ENCODE measurements at places on chromosomes 16 and 17.

- DNase-seq = no peak
Observed at GRCh38 chr16:68993456-68993855, 112.0 kb upstream of the HAS3 start.

- no peak for DNase-seq
Observed at GRCh38 chr17:33697557-33697956, 404.5 kb upstream of the ASIC2 start.

- peak; percentile 50 for DNase-seq
Observed at GRCh38 chr17:32275060-32276042, 9.7 kb downstream of the RHBDL3 start.

- no peak for DNase-seq
Observed at GRCh38 chr17:42315402-42316156, 27.3 kb downstream of the STAT5A start.

GRCh38 chr16:81489547-81490267 is 45.1 kb downstream of the CMIP start:
- DNase-seq = no peak

DNA sequence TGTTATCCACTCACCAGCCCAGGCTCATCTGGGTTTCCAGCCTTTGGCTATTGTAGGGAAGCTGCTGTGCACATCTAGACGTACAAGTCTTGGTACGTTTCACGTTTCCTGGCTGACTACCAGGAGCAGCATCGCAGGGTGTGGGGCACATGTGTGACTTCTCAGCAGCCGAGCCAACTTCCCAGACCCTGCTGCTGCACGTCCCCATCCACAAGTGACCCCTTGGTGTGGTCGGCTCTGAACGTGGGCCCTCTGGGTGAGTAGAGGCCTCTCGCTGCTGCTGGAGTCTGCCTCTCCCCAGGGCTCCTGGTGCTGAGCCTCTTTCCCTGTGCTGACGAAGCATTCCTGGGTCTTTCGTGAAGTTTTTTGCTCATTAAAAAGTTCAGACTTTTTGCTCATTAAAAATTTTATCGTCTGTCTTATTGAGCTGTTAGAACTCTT is 70.2 kb upstream of the ZNF750 start:
- DNase-seq = no peak

DNA sequence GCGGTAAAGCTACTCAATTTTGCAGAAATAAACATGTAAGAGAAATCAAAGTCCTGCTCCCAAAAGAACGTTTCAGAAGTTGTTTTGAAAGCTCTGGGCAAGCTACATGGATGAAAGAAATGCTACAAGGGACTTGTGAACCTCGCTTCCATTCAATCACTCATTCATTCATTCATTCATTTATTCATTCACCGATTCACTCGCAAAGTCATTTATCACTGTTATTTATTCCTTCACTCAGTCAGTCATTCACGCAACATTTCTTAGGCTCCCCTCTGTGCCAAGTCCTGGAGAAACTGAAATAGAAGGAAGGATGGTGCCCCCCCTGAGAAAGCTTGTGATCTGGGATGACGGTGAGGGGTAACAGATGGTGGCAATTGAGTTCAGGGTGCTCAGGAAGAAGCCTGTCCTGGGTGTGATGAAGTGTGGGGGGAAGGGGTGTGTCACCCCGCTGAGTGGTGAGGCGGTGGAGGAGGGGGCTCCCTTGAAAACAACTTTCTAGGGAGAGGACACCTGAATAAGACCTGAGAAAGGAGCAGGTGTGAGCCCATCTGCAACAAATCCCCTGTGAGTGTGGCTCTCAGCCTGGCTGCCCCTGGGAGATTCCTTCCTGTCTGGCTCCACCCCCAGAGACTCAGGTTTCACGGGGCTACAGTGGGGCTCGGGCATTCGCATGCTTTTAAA is 36.3 kb upstream of the PRSS54 start:
- DNase-seq = no peak

- no peak for DNase-seq
Observed at GRCh38 chr17:68640242-68640989, 39.2 kb upstream of the FAM20A start.

DNA sequence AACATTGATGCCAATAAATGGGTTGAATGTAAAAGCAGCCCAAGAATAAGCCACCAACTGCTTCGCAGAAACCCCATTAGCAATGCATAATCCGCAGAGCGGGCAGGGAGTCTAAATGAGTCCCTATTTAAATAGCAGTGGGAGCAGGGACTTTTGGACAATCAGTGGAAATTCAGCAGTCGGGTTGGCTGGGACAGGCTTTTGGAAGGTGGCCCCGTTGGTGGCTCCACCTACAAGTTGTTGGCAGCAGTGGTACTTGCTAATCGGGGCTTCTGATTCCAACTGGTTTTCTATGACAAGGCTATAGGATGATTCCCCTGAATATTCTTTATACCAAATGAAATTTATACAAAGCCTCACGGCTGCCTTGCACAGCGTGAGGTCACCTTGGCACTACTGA is 86.3 kb downstream of the WDR59 start:
- no peak for DNase-seq

- DNase-seq = no peak
Observed at GRCh38 chr16:75584108-75584507, 17.9 kb downstream of the GABARAPL2 start.

DNA sequence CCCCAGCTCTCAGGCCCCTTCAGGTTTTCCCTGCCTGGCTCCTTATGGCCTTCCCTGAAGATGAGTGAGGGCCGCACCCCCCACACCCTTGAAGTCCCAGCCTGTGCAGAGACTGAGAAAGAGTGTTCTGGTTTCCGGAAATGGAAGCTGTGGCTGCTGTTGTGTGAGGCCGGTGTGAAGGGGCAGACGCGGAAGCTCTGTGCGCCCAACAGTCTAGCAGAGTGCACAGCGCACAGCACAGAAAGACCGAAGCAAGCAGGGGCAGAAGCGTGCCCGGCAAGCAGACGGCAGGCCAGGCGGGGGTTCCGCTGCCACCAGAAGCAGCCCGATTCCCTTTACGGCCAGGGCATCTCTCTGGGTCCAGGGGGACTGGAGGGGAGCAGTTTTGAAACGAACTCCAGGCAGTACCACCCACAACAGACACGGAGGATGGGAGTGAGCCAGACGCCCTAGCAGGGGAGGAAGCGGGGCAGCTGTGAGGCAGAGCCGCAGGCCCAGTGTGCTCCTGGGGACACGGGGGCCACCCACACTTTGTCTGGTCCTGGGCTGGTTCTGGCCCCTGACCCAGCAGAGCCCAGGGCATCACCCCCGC is 16.7 kb downstream of the TPSG1 start:
- DNase-seq = no peak

DNA sequence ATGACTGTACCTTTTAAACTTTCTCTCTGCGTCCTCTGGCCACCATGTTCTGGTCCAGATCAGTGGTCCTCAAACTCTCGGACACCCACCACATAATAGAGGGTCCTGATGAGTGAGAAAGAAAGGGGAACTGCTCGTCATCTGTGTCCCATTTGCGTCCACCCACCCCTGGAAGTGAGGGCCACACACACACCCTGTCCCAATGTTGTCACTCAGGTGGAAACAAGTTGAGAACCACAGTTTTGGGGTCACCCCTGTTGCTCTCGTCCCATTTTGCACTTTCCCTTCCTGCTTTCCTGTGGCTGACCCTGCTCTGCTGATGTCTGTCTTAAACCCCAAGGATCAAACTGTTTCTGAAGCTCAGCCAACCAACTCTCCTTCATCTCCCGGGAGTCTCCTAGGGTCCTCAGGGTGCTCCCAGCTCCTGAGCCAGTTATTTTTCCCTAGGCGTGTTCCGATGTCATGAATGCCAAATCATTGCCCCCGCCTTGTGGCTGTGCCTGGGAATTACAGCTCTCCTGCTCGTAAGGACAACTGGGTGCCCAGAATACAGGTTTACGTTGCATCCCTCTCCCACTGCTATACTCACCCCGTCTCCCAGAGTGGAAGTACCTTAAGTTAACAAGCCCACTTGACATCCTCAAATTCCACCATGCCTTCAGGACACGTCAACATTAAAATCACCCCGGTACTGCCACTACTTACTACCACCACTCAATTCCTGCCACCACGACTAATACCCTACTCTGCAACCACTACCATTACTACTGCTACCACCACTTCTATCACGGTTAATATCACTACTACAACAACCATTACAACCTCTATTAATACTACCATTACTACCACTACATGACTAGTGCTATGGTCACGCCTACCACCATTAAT is 26.0 kb upstream of the HNF1B start:
- DNase-seq = no peak

DNA sequence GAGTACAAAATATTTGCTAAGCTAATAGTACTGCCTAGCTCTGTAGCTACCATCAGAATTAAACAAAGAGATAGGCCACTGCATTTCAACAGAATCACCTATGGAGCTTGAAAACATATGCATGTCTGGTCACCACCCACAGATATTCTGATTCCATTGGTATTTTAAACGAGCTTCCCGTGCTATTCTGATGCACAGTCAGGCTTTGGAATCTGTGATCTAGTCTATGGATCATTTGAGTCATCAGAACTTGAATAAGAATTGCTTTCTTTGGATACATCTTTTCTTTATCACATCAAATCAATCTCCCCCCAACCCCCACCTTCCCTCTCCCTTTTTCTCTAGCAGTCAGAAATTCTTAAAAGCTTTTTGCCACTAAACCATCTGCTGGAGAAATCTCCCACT is 124.7 kb downstream of the NPIPB5 start:
- no peak for DNase-seq

GRCh38 chr17:9788601-9789000 is 2.8 kb downstream of the DHRS7C start:
- DNase-seq = no peak

DNA sequence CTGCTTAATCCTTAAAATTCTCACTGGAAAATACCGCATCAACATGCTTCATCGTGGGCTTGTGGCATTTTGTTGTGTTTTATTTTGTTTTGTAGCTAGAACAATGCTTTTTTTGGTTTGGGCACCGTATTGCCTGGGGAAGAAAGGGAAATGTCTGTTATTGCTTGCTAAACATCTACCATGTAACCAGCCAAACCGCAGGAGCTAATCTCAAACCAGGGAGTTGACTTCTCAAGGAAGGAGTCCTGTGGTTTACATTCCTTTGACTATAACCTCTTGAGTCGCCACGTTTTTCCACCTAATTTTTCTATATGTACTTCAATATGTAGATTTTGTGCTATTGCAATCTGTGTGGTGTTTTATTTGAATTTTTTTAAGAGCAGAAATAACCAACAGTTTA is 593.5 kb upstream of the SOX9 start:
- no peak for DNase-seq

GRCh38 chr16:88017587-88018101 is 66.4 kb downstream of the BANP start:
- no peak for DNase-seq

DNA sequence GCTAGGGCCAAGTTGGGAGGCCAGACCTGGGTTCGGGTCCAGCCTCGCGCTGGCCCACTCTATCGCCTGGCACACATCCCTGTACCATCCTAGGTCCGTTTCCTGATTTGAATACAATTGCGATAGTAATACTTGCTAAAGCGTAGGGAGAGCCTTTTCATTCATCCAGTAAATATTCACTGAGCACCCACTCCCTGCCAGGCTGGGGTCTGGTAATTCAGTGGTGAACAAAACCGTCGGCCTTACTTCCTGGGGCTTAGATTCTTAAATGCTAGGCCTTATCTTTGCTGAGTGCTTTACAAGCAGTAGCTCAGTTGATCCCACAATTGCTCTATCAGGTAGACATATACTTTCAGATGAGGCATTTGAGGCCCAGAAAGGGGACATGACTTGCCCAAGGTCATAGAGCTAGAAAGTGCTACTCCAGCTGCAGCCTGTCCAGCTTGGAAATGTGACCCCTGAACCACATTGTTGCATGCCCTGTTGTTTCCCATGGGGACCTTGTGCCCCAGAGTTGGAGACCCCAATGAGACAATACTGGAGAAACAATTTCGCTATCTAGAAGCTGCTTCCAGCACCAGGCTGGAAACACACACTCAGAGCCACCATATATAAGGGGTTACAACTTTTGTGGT is 691 bp downstream of the USB1 start:
- DNase-seq = no peak
